HuH-7 (cell line): ENCODE measurements at places on chromosomes 11 and 22.

DNA sequence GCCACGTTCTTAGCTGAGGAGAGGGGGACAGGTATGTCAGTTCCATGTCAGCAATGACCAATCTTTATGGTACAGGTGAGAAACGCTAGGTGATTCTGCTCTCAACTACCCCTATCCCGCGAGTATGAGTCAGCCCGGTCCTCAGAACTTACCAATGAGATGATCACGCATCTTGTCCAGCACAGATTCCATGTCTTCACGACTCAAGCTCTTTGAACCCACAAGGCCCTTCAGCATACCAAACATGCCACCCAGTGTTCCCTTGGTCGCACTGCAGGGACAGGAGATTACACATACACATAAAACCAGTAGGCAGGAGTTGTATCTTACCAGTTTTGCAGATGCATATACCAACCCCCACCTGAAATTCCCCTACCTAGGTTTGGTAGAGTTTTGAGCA is 2.9 kb downstream of the SRPRA start:
- no peak for DNase-seq

- peak; percentile 63 for DNase-seq
Measured at GRCh38 chr11:64343767-64344559, 4.0 kb downstream of the CCDC88B start.

GRCh38 chr11:77302752-77303151 is 1.3 kb upstream of the GDPD4 start:
- DNase-seq, result no peak

DNA sequence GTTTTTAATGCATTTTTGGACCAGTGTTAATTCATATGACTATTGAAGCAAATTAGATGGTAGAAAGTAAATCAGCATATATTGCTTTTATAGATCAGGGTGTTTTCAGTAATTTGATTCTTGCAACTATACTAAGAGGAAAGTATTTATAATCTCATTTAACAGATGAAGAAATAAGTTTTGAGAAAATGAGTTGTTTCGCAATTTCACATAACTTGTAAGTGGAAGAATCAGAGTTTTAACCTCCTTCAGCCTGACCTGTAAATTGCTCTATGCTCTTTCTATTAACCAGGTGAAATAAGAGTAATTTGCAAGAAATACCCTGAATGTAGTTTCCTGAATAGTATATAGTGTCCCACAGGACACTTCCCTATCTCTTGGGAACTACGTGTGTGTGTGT is 1106.8 kb upstream of the RAG2 start:
- no peak for DNase-seq

DNA sequence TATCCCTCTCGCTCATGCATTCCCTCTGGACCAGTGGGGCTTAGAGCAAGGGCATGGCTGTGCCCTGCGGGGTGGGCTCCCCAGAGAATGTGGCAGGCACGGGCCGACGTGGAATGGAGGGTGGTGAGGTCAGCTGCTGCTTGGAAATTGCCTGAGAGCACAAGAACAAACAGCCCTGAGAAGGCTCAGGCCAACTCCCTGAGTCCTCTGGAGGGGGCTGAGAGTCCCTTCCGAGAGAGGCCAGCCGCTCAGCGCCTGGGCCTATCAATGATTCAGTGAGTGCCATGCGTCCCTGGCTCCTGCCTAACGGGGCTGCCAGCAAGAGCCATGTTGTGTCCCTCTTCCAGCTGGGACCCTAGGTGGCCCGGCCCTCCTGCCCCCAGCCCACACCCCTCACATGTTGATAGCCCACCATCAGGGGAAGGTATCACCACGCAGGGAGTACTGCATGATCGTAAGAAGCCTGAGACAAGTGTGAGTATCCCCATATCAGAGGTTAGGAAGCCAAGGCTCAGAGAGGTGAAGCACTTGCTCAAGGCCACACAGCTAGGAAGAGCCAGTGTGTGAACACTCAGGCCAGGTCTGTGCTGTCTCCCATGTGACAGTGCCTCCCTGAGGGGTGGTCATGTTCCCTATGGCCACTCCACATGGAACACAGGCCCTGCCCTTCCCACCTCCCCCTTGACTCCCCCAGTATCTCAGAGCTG is 55.8 kb downstream of the NECTIN1 start:
- no peak for DNase-seq

DNA sequence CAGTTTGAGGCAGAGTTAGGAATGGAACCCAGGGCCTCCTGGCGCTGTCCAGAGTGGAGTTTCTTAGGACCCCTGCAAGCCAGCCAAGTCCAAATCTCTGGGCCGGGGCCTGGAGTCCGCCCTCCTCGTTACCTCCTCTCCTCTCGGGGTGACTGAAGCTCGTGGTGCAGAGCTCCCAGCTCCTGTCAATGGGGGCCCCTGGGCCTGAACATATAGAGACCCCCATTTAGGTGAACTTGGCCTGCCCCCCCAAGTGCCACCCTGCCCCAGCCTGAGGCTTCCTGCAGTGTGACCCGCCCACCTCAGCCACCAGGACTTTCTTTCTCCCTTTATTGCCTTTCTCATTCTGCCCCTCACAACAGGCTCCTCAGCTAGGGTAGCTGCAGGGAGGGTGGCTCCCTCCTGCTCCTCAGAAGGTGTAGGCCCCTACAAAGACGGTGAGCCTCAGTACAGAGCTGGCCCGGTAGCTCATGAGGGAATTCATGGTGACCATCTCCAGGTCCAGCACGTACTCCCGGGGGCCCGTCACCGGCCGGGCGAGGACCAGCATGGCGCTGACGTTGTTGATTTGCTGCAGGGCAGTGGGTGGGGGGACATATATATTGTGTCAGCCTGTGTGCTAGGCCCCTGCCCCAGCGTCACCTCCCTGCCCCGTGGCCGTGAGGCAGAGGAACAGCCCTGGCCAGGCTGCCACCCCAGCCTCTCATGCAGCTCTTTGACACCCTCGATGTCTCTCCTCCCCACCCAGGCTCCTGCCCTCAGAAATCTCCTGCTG is 5.9 kb downstream of the EFEMP2 start:
- DNase-seq, result no peak
